IPS-NIHi11 (cell line): ENCODE measurements at places on chromosomes 7 and 10.

GRCh38 chr10:104303594-104304355, 34.5 kb downstream of the ITPRIP start:
- DNase-seq: no peak

GRCh38 chr7:34138483-34138882, 233.1 kb downstream of the BMPER start:
- no peak for DNase-seq

DNA sequence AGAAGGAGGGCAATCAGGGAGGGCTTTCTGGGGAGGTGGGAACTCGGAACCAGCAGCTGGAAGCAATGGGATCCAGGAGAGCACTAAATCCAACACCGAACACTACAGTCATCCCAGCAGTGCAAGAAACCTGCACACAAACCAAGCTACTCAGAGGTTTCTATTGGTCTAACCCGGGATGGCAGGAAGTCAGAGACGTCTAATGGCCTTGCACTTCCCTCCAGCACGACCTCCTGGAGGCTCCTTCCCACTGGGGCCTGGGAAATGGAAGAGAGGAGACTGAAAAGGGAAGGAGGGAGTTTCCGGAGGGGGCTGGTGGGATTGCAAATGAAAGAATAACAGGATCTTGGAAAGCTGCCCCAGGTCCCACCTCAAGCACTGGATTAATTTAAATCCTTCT, 56.3 kb downstream of the TEX36 start:
- DNase-seq: no peak

- DNase-seq: peak; percentile 38
These were observed 41.2 kb upstream of the VCL start for GRCh38 chr10:73956476-73957359.

GRCh38 chr7:82430500-82431465, 12.8 kb downstream of the CACNA2D1 start:
- DNase-seq: no peak

GRCh38 chr10:15200626-15201025, 32.1 kb upstream of the NMT2 start:
- peak; percentile 29 for DNase-seq

DNA sequence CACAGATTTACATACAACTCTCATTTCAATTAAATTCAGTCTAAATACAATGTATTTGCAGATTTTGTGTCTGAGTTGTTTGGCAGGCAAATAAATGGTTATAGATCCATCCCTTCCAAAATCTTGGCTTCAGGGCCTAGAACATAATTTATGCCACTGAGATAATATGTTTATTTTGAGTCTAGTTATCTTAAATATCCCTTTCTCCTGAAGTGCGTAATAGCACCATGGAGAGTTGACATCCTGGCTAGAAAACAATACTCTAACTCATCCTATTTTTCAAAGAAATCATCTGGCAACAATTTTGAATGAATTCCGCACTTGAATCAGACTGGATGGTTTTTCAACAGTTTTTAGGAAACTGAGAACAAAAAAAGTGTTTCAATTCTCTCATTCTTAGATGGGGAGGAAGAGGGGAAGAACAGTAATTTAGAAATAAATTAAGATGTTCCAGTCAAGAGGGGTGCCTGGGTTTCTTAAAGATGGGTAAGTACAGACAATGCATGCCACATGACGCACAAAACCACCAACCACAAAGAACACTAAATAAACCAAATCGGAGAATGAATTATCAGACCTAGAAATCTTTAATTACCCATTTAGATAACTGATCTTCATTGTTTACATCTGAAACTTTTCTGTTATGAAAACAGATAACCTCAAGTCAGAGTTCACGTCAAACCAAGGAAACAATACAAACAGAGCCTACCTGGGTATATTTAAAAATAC, 228.7 kb upstream of the PTN start:
- DNase-seq: no peak

DNA sequence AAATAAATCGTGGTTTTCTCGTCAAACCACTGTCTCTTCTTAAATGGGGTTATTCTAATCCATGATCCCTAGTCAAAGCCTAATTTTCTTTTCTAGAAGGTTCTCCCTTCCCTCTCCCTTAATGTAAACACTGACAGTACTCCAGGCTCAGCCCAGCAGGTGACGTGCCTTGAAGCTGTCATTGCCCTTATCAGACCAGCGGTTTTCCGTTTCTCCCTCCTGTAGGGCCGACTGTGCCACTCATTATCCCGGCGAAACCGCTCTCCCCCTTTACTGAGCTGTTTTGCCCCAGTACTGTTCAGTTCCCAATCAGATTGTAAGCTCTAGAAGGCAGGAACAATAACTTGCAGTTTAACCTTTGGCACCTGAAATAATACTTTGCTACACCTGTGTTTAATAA, 153.5 kb upstream of the RHEB start:
- DNase-seq: no peak

DNA sequence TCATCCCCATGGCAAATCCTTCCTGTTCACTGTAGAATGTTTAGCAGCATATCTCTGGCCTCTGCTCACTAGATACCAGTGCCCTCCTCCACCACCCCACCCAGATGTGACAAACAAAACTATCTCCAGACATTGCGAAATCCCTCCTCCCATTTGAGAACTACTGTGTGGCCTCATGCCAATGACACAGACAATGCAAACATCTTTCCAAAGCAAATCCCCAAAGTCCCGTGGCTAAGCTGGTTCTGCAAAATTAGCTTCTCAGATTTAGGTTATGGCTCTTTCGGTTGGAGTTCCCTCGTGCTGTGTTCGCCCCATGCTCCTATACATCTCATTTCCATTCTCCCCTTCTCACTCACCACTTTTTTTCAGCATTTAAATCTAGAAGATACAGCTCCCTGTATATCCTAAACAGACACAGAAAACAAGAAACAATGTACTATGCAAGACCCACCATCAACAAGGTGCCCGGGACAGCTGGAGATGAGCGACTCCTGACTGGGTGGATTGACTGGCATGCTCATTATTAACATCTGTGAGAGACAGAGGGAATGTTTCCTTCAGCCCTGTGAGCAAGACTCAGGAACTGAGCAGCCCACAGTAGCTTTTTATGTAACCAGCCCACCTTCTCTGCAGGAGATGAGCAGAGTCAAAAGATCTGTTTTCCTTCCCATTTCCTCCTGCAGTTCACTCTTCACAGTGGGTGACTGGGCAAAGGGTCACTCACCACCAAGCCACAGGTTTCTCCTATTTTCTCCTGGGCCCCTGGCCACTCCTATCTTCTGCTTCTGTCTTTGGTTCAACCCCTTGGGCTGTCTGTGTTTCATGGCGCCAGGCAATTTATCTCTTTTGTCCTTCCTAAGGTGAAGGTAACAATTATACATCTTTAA, 225.7 kb upstream of the AOAH start:
- no peak for DNase-seq
